ENCODE measurements at places on chromosomes 6 and 20.

GRCh38 chr6:55023230-55023629 is 151.1 kb upstream of the HCRTR2 start:
- DNase-seq = no peak

DNA sequence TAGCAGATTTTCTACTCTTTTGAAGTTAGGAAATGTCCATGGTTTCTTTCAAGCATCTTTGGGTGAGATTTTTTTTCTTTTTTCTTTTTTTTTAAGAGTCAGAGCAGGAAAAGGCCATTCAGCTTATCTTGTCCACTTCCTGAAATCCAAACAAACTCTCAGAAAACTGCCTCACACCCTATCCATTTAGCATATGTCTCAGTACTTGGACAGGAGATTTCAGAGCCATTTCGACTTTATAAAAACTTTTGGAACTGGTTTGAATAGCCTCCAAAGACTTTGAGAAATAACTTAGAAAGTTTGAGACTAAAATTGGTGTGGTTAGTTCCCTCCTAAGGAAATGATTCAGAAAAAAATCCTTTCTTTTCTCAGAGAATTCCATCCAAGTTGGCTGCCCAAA is 125.1 kb downstream of the MYLK4 start:
- no peak for DNase-seq

- no peak for DNase-seq
Measured at GRCh38 chr6:39189915-39190544, 39.2 kb downstream of the KCNK5 start.

DNA sequence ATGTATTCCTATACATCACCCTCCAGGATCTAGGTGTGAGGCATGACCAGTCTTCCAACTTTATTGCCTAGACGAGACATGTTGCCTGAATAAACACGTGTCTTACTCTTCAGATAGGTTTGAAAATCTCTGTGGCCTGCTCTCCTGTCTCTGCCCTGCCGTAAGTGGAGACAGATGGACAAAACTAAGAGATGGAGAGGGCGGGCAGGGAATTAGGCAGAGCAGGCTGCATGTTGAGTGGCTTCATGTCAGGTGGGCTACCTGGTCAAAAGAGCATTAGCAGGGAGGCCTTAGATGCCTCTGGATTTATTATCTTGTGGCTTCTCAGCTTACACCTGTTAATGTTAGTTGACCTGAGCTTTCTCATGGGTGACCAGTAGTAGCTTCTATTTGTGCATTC is 59.0 kb upstream of the TULP4 start:
- no peak for DNase-seq

DNA sequence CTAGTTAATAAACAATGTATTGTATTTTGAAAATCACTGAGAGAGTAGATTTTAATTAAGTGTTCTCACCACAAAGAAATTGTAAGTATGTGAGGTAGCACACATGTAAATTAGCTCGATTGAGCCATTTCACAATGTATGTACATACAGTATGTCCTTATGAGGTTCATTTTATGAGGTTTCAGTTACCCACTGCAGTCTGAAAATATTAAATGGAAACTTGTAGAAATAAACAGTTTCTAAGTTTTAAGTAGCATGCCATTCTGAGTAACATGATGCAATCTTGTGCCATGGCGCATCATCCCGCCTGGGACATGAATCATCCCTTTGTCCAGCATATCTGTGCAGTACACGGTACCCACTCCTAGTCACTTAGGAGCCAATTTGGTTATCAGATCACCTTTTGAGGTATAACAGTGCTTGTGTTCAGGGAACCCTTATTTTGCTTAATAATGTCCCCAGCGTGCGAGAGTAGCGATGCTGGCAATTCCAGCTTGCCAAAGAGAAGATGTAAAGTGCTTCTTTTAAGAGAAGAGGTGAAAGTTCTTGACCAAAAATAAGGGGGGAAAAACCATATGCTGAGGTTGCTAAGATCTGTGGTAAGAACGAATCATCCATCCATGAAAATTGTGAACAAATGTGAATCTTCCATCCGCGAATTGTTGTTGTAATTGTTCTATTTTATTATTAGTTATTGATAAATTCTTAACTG is 64.7 kb downstream of the KCNS1 start:
- DNase-seq = no peak

- DNase-seq = no peak
Measured at GRCh38 chr20:32819992-32820697, 391 bp downstream of the MAPRE1 start.

- DNase-seq = no peak
Measured at GRCh38 chr6:150546457-150546856, 53.2 kb upstream of the PLEKHG1 start.

DNA sequence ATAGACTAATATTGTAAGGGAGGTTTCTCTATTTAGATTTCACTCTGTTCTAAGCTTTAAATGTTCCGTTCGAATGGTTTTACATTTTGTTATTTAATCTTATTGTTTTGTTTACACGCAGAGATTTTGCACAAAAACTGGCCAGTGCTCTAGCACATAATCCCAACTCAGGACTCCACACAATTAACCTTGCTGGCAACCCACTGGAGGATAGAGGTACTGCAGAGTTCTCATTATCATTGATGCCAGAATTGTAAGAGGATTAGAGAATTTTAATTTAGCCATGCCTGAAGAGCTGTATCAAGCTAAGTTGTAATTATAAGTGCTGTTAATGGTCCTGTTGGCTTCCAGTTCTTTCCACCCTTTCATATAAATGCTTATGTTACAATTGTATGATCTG is 179.7 kb upstream of the SCGN start:
- DNase-seq = no peak

DNA sequence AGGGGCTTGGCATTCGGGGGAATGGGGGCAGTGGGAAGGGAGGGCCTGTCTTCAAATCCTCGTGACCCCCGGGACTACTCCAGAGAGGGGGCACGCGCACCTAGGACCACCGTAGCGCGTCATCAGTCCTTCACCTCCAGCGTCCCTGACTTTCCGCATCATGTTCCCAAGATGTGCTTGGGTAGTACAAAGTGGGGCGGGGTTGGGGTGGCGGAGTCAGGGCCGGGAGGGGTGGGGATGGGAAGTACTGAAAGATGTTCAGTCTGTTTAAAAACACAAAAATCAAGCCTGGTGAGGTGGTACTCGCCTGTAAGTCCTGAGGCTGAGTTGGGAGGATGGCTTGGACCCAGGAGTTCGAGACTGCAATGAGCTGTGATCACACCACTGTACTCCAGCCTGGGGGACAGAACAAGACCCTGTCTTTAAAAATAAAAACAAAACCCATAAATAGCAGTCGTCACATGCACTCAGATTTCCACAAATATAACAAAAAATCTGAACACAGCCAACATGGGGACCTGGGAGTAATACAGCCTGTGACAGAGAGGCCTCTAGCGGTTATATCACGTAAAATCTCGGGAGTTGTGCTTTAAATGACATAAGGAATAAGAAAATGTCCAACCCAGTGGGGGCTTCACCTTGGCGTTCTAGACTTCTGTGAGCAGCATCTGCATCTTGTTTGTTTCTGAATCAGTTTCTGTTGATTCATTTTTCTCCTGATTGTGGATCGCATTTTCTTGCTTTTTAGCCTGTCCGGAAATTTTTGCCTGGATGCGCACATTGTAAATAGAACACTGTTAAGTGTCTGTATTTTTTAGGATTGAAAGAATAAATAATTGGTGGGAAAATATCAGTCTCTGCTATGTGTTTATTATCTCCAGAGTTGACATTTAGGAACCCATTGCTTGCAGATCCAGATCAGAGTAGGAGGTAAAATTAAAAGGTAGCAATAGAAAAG is 698 bp upstream of the LRP11 start:
- DNase-seq = peak; percentile 31

GRCh38 chr6:7247179-7247456 is 65.9 kb downstream of the SSR1 start:
- DNase-seq = no peak
